Stimulated activated CD4-positive, alpha-beta T cell treated with anti-CD3 and anti-CD28 coated beads, TNF-alpha, amount 100 ng/mL, for 4 hours (primary cell): ENCODE measurements at places on chromosomes 4 and X.

GRCh38 chrX:104084534-104085277, 8.7 kb upstream of the TMSB15C start:
- DNase-seq, result no peak

DNA sequence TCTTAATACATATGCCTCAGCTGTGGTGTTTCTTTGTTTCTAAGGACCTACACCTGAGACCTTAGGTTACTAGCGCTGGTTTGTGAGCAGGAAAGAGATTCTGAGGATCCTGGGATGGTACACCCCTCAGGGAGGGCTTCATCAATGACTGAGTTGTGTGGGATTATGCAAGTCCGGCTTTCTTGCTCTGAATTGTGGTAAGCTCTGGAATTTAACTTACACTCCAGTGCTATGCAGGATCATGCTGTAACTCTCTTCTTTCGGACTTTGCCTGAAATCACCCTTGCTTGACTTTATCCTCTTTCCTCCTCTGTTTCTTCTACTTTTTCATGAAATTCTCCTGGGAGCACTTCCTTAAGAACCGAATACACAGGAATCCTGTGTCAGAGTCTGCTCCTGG, 431.5 kb upstream of the BOD1L1 start:
- DNase-seq, result no peak

DNA sequence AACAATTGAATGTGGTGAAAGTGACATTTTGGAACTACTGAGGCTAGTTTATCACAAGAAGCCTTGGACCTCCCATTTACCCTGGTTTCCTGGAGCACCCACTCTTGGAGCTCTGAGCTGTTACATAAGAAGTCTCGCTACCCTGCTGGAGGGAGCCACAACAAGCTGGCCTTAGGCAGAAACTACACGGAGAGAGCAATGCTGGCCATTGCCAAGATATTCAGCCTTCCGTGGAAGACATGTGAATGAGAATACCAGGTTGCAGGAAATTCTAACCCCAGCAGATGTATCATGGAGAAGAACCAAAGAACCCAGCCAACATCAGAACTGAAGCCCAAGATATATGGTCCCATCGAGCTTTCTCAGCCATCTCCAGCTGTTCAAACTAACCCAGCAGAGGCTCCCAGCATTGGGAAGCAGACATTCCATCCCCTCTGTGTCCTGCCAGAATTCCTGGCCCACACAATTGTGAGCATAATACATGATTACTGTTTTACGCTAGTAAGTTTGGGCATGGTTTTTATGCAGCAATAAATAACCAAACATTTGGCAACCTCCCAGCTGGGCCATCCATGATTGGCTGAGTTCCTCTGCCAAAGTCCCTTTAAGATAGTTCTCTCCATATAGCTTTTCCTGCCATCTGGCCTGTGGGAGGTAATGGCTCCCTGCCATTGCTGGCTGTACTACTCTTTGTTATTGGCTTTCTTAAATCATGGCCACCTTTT, 17.9 kb upstream of the PDE5A start:
- no peak for DNase-seq

DNA sequence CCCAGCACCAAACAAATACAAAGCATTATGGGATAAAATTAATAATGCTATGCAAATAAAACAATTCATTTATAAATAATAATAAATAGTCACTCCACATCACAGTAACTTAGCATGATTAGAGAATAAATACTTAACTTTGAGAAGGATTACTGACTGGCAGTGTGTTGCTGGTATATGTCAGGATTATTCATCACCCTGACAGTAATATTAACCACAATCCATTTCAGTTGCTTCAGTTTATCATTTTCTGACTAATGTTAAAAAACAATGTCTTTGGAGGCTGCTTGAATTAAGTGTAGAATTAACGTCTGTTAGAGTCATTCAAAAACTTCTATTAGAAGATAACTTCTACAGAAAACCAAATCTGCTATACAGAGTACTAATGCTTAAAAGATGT, 124.1 kb upstream of the MAB21L2 start:
- no peak for DNase-seq

DNA sequence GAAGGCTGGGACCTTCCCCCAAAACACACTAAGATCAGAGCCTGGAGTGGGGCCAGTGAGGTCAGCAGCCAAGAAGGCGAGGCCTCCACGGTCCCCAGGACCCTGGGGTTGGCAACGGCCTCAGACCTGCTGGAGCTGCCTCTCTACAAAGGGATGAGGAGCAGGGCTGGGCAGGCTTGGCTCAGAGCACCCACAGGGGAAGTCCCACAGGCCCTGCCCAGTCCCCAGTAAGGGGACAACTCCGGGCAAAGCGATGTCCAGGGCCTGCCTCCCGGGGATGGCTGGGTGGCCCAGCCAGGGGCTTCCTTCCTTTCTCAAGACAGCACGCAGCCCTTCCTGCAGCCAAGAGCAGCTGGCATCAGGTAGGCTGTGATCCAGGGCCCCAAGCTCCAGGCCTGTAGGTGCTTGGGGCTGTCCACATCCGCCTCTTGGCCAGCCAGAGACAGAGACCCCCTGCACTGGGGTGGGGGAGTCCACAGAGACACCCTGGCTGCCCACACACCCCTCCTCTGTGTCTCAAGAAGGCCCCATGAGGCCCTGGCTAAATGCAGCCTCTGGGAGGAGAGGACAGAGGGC, 5.7 kb downstream of the MXD4 start:
- no peak for DNase-seq

GRCh38 chr4:124469981-124470380, 242.6 kb downstream of the ANKRD50 start:
- no peak for DNase-seq

DNA sequence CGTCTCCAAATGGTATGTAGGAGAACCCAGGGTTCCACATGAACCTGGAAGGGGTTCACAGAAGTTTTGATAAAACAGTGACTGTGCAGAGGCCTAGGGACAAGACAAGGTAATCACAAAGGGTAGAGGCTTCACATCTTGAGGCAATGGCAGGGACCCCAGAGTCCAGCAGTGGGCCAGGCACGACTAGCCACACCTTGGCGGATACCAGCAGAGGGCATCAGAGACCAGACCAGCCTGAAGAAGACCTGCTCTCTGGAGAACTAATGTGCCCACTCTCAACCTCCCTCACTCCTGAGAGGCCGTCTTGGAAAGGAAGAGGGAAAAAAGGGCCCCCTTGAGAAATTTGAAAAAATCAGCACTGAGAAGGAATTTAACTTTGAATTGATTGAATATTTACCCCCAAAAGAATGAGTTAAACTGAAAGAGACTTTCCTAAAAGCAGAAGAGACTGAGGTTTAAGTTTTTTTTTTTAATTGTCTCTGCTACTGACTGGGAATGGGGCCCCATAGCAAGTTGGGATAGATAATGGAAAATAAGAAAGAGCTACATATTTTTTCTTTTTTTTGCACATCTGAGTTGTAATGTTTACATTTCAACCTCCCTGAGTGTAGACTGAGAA, 243.8 kb upstream of the JADE1 start:
- no peak for DNase-seq
